GM04503 (cell line): ENCODE measurements at places on chromosomes 7 and 10.
A peak's percentile ranks its signal among the peaks of the same experiment; 100 is the strongest.

- DNase-seq: no peak
Measured at GRCh38 chr10:61705022-61705613, 42.4 kb downstream of the CABCOCO1 start.

DNA sequence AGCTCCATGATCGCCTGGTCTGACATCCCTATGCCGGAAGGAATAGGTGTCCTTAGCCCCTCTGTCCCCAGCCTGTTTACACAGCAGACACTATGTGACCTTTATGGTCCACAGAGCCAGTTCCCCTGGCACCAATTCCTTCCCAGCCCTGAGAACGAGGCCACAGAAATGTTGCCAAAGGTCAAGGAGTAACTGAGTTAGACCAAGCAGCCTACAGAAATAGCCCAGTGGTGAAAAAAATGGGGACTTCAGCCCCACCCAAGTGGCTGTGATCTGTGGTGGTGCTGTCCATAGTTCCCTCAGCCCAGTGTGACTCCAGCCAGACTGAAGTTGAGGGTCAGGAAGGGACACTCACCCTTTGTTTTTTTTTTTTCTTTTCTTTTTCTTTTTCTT lies 2.5 kb downstream of the PGAM2 start:
- DNase-seq: no peak

GRCh38 chr10:110226543-110226925 lies 19.1 kb downstream of the MXI1 start:
- no peak for DNase-seq

DNA sequence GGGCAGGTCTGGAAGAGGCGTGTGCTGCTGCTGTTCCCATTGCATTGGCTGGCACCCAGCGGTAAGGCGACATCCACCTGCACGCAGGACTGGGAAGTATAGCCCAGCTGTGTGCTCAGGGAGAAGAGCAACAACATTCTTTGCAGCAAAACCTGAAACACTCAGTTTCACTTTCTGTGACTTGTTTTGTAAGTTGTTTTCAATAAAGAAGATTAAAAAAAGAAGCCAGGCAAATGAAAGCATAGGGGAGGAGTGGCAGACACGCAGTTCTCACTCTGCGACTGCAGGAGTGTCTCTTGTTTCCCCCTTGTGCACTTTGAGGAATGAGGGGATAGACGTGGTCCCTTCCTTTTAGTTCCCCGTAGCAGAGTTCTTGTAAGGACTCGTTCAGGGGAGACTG lies 5.8 kb downstream of the FBH1 start:
- no peak for DNase-seq

DNA sequence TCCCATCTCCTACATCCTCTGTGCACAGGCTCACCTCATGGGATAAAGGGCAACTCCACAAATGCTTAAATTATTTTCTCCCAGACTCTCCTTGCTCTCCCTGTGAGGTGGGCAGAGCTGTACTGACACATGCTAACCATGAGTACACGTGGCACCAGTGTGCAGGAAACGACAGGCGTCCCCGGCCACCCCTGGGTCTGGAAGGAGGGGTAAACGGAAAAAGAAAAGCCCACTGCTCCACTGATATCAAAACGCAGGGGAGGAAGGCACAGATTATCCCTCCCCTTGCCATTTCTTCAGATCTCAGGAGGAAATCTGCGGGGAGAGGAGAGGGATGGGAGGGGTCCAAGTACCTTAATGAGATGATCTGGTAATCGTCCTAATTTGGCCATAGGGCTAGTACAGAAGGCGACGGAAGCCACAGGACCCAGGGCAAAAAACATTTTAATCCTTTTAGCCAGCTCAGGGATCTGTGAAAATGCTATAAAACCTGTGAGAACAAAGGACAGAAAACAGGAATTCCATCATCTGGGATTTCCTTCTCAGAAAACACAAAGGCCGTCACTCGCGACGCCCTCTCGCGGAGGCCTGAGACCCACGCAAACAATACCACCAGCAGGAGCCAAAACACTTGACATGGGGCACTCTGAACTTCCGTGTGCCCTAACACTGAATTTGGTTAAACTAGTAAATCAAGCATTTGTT lies 17.8 kb upstream of the CH25H start:
- no peak for DNase-seq

- no peak for DNase-seq
Measured at GRCh38 chr7:111568419-111568818, 6.1 kb upstream of the IMMP2L start.

DNA sequence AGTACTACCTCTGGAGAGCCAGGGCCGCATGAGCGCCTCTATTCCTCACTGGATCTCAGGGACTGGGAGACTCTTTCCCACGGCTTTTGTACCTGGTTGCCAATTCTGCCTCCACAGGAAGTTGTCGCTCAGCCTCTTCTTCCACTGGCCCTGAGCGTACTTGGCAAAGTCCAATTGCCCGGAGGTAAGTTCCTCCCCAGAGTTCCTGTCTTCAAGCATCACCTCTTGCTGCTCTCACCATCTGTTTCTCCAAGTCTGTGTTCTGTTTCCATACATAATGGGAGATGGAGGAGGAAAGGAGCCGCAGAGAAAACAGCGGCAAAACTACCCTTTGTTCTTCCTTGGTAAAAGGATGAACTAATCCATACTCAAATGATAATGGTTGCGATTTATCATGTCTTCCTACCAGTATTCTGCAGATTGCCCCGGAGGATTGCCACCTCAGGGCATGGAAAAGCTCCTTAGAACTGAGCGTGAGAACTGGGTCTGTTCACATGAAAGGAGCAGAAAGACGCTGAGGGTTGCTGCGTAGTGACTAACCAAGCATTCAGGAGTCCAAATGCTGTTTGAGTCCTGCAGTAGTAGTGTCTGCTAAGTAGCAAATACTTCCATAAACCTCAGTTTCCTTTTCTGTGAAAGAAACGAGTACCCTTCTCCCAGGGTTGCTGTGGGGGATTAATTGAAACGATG lies 170.2 kb upstream of the GLI3 start:
- no peak for DNase-seq

DNA sequence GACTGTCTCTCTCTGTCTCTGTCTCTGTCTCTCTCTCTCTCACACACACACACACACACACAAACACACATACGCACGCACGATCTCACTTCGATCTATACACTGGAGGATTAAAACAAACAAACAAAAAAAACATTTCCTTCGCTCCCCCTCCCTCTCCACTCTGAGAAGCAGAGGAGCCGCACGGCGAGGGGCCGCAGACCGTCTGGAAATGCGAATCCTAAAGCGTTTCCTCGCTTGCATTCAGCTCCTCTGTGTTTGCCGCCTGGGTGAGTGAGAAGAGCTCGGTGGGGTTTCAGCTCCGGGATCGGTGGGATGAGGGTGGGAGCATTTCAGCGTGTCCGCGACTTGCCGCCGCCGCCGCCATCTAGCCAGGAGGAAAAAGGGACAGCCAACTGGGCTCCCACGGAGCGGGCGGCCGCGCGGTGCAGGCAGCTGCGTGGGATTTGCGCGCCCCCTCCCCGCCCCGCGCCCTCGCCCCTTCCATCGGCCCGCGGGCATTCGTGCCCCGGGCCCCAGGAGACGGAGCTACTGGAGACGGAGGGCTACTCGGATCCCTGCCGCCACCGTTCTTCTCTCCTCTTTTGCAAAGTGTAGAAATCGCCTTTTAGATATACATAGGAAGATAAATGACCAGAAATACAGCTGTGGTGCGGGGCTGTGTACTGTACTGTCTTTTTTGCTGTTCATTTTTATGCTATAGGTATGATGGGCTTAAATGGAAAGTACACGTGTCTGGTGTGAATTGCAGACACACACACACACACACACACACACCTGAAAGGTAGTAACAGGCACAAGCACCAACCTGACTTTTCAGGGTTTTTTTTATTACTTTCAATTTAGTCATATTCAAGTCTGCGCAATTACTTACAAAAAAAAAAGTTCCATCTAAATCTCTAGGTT lies 581 bp downstream of the PTPRZ1 start:
- DNase-seq: no peak

GRCh38 chr7:235576-236395 lies 43.4 kb downstream of the FAM20C start:
- no peak for DNase-seq

GRCh38 chr10:3538656-3539531 lies 246.1 kb downstream of the KLF6 start:
- peak; percentile 96 for DNase-seq
